ENCODE measurements at places on chromosomes 7 and 10.

DNA sequence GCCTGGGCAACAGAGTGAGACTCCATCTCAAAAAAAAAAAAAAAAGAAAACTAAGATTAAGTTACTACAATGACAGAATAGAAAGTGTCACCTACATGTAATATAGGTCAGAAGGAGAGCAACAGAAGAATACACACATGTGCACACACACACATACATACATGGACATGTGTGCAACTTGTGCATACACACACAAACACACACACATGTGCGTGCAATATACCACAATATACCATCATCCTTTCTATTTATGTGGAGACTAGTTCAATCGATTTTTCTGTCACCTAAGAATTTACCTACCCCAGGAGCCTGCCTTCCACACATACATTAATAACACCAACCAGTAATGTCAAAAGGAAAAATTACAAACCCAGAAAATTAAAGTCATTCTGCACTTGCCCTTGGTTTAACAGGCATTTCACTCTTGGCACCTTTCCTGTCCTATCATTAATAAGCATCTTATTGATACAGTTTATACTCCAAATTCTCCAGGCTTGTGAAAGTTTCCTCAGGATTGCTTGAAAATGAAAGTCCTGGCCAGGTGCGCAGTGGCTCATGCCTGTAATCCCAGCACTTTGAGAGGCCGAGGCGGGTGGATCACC lies 2.5 kb downstream of the PNLIPRP1 start:
- no peak for DNase-seq

DNA sequence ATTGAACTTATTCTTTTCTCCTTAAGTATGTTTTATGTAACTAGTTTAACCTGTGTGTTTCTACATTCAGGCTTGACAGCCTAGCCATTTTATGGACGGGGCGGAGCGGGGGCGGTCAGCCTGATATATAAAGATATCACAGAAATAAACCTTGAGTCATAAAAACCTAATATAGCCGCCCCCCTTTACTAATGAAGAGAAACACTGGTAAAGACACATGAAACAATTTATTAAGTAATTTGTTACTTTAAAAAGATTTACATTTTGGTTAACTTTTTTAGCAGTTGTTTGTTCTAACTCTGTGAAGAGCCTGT lies 84.0 kb downstream of the MAPK8 start:
- no peak for DNase-seq

DNA sequence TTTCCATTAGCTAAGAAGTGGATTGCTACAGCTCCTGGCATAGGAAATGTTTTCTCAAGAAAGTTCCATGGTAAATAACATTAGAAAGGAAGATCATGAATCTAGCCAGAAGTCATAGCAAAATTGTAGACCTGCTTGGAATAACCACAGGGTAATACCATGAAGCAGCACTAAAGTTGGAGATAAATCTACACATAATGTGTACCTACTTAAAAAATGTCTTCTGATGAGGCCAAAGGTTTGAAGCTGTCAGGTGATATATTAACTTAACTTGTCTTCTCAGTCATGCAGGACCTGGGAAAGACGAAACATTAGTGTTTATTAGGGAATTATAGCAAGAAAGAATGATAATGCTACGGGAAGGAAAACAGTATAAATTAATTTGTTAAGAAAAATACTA lies 6.3 kb downstream of the CISD1 start:
- no peak for DNase-seq

DNA sequence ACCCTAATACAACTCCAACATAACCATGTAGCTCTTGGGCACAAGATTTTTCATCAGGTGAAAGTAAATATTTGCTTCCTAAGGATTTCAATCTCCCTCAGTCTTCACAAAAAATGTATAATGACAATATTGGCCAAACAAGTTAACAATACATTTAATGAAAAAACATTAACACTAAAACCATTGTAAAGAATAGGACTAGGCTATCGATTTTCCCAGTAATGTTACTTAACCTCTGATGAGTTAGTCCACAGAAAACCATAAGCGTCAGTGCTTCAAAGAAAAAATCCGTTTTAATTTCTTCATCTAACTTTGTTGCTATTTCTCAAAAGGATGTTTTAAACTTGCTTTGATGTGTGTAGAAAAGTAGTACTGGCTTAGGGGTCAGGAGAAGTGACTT lies 1.2 kb downstream of the ZNF33B start:
- no peak for DNase-seq

DNA sequence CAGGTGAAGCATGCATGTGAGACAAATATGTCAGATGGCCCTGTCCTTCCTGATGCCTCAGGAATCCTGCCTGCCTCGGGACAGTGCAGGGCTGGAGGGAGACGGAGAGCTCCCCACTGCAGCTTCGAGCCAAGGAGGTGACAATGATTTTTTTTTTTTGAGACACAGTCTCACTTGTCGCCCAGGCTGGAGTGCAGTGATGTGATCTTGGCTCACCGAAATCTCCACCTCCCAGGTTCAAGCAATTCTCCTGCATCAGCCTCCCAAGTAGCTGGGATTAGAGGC lies 68.8 kb downstream of the OAT start:
- no peak for DNase-seq

GRCh38 chr7:137235434-137235833 lies 108.1 kb downstream of the PTN start:
- DNase-seq, result no peak

GRCh38 chr7:128763541-128763940 lies 12.1 kb downstream of the OPN1SW start:
- no peak for DNase-seq

DNA sequence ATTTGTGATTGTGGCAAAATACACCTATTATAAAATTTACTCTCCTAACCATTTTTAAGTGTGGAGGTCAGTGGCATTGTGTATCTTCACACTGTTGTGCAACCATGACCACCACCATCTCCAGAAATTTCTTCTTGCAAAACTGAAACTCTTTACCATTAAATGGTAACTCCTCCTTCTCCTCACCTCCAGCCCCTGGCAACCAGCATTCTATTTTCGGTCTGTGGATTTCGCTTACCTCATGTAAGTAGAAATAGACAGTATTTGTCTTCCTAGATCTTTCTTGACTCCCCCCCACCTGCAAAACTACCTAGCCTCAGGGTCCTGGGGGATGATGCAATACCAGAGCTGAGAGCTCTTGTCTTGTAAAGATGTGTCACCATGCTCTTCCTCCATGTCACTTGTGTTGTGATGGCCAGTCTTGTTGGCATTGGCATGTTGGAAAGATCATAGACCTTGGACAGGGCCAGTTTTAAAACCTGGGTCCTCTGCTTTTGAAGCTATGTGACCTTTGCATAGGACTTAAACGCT lies 71.1 kb upstream of the EMX2 start:
- no peak for DNase-seq

GRCh38 chr10:132460691-132461090 lies 63.7 kb downstream of the PWWP2B start:
- DNase-seq, result no peak

DNA sequence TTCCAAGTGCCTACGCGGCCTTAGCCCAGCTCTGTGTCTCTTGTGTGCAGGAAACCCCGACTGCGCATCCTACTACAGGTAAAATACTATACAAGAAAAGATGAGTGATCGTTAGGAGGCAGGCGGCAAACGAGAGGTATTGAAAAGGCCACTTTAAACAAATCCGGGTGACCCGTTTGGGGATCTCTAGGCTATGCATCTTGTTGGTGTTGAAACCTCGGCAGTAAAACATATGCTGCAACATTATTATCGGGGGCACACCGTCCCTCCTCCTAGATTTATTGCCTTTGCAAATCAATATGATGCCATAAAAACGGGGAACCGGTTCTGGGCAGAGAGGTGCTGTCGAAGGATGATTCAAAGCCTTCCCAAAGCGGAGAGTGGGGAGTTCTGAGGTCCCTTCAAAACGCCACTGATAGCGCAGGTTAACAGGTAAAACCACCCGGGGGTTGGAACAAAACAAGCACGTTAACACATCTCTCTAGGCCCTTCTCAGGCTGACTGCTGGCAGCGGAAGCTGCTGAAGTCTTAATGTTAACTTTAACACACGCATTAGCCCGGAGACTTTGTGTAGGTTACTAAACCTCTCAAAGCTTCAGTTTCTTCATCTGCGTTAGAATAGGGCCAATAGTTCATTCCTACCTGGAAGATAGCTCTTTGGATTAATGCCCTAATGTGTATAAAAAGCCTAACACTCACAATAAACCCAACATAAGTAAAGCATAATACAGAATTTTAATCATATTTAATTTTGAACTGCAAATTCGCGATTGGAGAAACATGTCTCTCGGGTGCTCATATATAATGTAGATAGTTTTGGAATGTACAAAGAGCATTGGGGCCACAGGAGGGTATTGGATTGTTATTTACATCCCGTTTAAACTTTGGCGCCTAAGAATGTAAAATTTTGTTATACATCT lies 2.6 kb upstream of the TBX20 start:
- no peak for DNase-seq

DNA sequence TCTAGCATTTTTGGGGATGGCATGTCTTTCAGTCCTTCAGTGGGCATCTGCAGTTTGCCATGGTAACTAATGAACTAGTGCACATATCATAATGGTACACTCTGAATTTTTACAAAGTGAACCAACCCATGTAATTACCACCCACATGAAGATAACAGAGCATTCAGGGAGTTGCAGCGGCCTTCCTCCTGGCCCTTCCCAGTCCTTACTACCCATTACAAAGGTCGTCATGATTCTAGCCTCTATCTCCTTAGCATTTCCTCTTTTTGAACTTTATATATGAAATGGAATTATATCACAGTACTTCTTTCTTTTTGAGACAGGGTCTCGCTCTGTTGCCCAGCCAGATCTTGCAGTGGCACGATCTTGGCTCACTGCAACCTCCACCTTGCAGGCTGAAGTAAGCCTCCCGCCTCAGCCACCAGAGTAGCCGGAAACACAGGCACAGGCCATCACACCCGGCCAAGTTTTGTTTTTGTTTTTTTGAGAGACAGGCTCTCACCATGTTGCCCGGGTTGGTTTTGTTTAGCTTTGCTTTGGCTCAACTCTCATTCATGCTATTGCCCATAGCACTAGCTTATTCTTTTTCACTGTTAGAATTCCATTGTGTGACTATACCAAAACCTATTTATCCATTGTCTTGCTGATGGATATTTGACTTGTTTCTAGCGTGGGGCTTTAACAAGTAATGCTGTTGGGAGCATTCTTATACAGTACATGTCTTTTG lies 79.2 kb downstream of the APBB1IP start:
- DNase-seq, result no peak

DNA sequence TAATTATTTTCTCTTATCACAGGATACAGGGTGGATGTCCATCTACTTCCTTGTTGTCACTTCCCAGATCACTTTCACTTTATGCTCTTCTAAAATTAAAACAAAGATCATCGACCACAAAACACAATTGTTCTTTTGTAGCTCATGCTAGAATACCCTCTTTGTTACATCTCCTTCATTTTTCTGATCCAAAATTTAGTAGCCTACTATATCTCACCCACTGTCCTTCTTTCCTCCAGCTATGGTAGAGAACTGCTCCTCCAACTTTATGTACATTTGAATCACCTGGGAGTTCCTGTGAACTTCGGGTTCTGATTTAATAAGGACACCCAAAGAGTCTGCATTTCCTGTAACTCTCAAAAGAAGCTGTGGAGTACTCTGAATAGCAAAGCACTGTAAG lies 1.2 kb upstream of the AHR start:
- no peak for DNase-seq

DNA sequence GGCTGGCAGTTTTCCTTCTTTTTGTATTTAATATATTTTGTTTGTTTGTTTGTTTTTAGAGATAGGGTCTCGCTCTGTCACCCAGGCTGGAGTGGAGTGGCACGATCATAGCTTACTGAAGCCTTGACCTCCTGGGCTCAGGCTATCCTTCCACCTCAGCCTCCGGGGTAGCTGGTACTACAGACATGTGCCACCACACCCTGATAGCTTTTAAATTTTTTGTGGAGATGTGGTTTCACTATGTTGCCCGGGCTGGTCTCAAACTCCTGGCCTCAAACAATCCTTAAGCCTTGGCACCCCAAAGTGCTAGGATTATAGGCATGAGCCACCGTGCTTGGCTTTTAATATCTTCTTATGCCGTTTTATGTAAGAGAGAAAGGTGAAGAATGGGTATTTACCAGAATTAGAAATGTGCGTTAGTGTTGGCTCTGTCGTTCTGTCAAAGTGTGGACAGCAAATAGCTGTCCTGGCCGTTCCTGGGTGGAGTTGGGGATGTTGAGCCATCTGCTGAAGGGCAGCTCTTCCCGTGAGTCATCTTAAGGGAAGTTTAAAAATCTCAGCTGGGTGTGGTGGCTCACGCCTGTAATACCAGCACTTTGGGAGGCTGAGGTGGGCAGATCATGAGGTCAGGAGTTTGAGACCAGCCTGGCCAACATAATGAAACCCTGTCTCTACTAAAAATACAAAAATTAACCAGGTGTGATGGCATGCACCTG lies 14.8 kb downstream of the OGDH start:
- DNase-seq, result no peak

- no peak for DNase-seq
Observed at GRCh38 chr10:99966306-99966705, 43.4 kb downstream of the DNMBP start.

DNA sequence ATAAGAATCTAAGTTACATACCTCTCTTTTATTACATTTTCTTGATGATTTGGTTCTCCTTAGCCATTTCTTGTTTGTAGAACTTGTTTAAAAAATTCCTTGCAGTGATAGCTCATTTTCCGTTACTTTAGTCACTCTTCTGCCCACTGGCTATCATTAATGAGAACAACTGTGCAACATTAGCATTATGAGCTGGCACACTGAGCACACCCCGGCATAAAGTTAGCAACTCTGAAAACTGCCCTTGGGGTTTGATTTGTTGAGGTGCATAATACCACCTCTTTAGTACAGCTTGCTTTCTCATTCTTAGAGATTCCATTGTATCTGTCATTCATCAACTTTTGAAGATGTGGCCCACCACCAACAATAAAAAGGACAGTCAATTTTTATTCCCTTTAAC lies 87.6 kb upstream of the ADCY1 start:
- DNase-seq, result no peak

DNA sequence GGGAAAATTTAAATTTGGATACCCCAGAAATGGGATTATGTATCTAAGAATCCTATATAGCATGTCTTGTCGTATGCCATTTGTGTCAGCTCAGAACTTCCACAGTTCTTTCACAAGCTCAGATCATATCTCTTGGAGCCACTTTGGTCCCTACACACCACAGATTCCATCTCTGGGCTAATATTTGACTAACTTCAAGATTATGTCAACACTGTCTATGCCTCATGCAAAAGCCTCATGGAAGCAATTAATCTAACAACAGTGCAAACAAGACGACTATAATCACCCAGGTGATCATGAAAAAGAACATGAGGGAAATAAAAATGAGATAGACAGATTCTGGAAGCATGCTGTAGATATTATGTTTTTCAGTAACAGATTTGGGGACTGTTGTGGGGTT lies 189.1 kb downstream of the LRRTM3 start:
- no peak for DNase-seq

DNA sequence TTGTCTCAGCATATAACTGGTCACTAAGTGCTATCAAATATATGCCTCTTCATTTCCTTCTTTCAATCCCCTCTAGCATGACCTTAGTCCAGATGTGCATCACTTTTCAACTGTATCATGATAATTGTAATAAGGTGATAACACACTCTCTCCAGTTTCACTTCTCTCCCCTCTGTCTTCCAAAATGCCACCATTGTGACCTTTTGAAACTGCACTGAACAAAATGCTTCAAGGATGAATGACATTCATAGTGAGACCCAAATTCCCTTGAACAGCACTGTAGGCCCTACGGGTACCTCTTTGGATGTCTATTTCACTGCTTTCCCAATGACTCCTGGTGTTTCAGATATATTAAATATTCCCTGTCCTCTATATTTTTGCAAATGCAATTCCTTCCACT lies 224.8 kb downstream of the DNAJB9 start:
- no peak for DNase-seq
